ENCODE measurements at places on chromosomes 16 and 17. TPM values are rescaled to one million over a fixed set of nuclear protein-coding genes. Genes with fewer than 3 reads are reported as not detected.

- no peak for DNase-seq
Measured at GRCh38 chr16:79537584-79537983, 63.0 kb downstream of the MAF start.

- DNase-seq: no peak
Measured at GRCh38 chr16:17381784-17382183, 89.0 kb downstream of the XYLT1 start.

- no peak for DNase-seq
Measured at GRCh38 chr17:32831627-32832243, 45.2 kb downstream of the MYO1D start.

DNA sequence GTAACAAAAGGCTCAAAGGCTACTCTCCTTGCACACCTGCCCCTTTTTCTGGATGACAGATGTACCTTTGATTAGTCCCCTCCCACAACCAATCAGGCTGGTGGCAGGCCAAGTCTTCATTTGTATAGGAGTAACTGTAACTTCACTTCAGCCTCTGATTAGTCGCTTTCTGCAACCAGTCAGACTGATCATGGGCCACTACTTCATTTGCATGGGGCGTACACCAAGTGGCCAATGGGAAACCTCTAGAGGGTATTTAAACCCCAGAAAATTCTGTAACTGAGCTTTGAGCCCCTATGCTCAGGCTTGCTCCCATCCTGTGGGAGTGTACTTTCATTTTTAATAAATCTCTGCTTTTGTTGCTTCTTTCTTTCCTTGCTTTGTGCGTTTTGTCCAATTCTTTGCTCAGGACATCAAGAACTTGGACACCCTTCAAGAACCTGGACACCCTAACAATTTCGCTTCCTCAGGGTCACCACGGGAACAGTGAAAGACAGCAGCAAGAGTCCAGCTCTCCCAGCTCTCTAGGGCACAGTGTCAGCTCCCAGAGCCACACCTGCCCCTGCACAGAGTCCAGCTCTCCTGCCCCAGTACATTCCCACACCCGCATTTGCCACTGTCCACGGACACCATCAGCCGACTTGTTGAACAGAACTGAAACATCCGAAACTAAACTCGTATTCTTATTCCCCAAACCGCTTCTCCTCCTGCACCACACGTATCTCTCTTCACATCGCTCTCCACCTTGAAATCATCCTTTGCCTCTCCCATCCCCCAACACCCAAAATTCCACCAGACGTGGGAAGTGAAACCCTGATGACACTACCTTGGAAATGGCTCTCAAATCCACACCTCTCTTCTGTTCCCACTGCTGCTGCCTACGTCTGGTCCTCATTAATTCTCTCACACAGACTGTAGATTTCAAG lies 53.4 kb downstream of the ABCC12 start:
- DNase-seq: no peak

GRCh38 chr16:8763899-8764298 lies 33.5 kb downstream of the TMEM186 start:
- DNase-seq: no peak

- DNase-seq: no peak
Measured at GRCh38 chr16:77299395-77299794, 100.2 kb downstream of the SYCE1L start.

GRCh38 chr16:87086156-87086555 lies 231.0 kb downstream of the C16orf95 start:
- peak; percentile 99 for DNase-seq

- DNase-seq: peak; percentile 96
Measured at GRCh38 chr16:30715750-30716445, 16.9 kb downstream of the SRCAP start.

GRCh38 chr16:882256-882655 lies 81.7 kb upstream of the GNG13 start:
- DNase-seq: no peak

GRCh38 chr16:30000735-30001631 lies 4.9 kb downstream of the INO80E start:
- DNase-seq: no peak

DNA sequence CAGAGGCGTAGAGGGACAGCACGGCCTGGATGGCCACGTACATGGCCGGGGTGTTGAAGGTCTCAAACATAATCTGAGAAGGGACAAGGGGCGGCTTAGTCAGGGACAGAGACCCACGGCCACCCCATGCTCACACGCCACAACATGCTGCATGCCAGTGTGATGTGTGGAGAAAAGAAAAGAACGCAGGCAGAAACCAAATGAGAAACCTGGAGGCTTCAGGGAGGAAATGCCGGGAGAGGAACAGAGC lies 1.1 kb downstream of the ACTG1 start:
- DNase-seq: no peak

- DNase-seq: no peak
Measured at GRCh38 chr17:68969101-68969500, 13.9 kb upstream of the ABCA8 start.

DNA sequence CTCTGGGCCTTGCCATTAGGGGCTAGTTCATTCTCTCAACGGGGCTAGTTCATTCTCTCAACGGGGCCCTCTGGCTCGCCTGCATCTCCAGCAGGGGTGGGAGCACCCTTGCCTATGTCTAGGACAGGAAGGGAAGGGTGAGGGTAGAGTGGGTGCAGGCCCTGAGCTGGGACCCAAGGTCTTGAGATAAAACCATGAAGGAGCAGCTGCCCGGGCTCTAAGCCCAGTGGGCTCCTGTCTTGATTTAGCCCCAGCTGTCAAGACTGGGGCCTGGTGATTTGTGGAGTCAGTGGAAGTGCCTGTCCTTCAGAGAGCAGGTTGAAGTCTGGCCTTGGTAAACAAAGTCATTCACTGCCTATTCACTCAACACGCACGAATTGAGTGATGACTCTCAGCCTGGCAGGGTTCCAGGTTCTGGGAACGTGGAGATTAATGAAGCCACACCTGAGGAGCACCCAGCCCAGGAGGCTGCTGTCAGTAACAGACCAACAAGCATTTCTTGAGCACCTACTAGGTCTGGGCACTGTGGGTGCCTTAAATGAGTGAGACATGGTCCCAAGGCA lies 35.4 kb downstream of the WNT3 start:
- no peak for DNase-seq

DNA sequence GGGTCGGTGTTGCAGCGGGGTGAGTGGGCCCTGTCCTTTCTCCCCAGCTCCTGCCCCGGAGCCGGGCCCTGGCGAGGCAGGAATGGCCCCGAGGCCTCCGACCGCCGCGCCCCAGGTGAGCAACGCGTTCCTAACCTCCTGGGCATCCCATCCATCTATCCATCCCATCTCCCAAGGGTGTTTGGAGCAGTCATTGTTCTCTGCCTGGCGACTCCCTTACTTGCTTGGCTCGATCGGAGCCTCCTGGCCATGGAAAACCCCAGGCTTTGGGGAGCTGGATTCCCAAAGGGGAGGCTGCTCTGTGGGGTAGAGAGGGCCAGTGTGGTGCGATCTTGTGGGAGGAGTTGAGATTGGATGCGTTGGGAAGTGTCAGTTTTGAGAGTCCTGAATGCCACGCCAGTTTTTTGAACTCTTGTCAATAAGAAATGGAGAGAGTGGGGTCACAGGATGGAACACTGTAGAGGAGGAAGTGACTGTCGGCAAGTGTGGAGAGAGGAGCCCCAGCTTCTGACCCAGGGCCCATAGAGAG lies 684 bp downstream of the ZFP90 start:
- no peak for DNase-seq

DNA sequence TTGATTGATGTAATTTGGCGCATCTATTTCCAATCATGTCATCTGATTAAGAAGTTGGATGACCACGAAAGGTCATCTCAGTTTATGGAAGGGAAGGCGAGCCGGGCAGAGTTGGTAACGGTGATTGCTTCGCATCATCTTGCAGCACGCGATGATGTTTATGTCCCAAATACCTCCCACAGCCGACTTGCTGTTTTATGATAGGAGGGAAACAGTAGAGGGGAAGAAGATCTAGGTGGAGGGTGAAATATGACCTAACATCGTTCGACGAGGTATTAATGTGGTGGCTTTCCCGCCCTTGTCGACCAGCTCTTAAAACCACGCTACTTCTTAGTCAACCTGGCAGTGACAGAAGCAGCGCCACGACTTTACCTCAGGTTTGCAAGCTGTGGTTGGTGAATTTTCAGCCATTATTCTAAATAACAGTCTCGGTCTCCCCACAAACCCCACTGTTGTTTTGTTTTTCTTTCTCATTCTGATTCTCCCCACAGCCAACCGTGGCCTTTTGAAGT lies 805 bp upstream of the TANC2 start:
- DNase-seq: no peak

- DNase-seq: no peak
Measured at GRCh38 chr17:6467567-6467966, 23.3 kb downstream of the PIMREG start.

DNA sequence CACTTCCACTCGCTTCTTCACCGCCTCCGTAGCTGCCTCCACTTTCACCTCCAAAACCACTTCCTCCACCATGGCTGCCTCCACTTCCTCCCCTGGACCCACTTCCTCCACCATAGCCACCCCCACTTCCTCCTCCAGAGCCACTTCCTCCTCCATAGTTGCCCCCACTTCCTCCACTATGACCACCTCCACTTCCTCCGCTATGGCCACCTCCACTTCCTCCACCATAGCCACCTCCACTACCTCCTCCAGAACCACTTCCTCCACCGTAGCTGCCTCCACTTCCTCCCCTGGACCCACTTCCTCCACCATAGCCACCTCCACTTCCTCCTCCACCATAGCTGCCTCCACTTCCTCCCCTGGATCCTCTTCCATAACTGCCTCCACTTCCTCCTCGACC lies 4.5 kb downstream of the KRT9 start:
- DNase-seq: no peak

DNA sequence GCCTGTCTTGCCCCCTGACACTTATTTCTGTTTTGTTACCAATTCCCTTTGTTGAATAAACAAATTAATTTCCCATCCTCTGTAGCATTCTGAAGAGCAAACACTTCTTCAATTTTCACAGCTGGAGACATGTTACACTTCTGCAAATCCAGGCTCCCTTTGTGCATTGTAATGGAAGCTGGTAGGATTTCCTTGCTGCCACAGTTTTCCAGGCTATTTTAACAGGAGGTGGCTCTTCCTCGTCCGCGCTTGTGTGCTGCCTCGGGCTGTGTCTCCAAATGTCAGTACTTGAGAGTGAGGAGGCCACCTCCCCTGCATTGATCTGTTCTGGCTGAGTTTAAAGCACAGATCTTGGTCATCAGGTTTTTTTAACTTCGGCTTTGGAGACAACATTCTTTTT lies 40.0 kb downstream of the SOST start:
- no peak for DNase-seq

DNA sequence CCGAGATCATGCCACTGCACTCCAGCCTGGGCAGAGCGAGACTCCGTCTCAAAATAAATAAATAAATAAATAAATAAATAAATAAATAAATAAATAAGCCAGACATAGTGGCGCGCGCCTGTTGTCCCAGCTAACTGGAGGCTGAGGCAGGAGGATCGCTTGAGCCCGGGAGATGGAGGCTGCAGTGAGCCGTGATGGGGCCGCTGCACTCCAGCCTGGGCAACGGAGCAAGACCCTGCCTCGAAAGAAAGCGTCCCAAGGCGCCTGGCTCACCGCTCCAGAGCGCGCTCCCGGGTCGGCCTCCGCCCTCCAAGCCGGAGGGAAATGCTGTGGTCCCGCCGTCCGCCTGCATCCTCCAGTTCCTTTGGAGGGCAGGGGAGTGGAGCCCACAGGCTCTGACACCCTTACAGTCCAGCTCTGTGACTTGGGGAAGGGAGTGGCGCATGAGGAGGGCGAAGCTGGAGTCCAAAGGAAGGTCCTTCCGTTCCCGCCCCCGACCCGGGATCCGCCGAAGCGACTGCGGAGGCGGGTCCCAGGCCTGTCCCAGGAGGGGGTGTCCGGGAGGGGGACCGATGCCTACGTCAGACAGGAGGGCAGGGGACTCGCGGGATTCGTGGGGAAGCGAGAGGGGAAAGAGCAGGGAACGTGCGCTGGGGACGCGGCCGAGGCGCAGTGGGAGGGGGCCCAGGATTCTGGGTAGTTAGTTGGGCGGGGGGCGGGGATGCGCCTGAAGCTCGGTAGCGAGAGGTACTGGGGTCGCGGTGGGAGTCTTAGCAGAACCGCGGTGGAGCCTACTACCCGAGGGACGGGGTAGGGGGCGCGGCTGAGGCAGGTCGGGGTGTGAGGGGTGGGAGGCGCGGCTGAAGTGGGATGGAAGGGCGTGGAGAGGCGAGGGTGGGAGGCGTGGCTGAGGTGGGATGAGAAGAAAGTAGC lies 8.4 kb upstream of the TRPV2 start:
- peak; percentile 52 for DNase-seq

The GABARAPL2 gene
- total RNA-seq: 64.6 TPM

The EPN3 gene
- total RNA-seq: not detected

The TOX3 gene
- total RNA-seq: not detected

The CA7 gene
- not detected for total RNA-seq

The FNDC8 gene
- not detected for total RNA-seq

The TMEM98 gene
- 52.5 TPM for total RNA-seq
